Naive B cell (primary cell): ENCODE measurements at places on chromosomes 11 and 22. TPM values are rescaled to one million over a fixed set of nuclear protein-coding genes. Genes with fewer than 3 reads are reported as not detected.

The TTC28 gene
- polyA plus RNA-seq = 3.1 TPM

The OR51E1 gene
- polyA plus RNA-seq = not detected

The MPZL2 gene
- polyA plus RNA-seq = not detected

The MS4A15 gene
- not detected for polyA plus RNA-seq

The UBQLN3 gene
- not detected for polyA plus RNA-seq

The COMT gene
- polyA plus RNA-seq = 62.2 TPM

The USH1C gene
- polyA plus RNA-seq = not detected

The ARHGAP20 gene
- 0.05 TPM for polyA plus RNA-seq

The PHF5A gene
- 25.8 TPM for polyA plus RNA-seq

The CDC42EP1 gene
- polyA plus RNA-seq = 0.22 TPM

The ANO3 gene
- polyA plus RNA-seq = not detected

The IFITM1 gene
- 152 TPM for polyA plus RNA-seq

The KCNQ1 gene
- polyA plus RNA-seq = 9.3 TPM
